Upper lobe of right lung (tissue), 1 donor: ENCODE measurements at places on chromosomes 6 and 20.

DNA sequence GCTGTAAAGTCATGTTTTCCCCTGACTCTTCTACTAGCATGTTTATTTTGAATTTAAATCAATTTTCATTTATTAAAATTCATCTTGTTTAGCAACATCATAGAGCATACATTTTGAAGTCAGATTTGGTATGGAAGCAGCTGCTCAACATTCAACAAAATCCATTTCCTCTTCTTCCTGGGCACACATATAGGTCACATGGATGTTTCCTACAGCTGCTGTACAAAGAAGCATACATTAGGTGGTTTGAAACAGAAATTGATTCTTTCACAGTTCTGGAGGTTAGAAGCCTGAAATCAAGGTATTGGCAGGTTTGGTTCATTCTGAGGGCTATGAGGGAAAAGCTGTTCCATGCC lies 495.2 kb downstream of the RFPL4B start:
- H3K4me1 ChIP-seq = peaks cover 4% of the 10 kb centered on the region
- H3K27ac ChIP-seq = no peak overlapping the region
- H3K4me3 ChIP-seq = no peak overlapping the region
- H3K36me3 ChIP-seq = no peaks in the 10 kb centered on the region

DNA sequence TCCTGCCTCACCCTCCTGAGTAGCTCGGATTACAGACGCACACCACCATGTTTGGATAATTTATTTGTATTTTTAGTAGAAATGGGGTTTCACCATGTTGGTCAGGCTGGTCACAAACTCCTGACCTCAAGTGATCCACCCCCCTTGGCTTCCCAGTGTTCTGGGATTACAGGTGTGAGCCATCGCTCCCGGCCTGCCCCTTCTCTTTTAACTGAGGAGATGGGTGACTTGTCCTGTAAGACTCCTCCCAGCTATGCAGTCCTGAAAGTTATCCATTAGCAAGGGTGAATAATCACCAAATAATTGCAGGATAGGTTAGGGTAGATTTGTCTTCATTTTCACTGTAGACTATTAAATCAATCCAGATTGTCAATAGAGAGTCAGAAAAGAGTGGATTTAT lies 40.5 kb upstream of the JARID2 start:
- H3K4me1 ChIP-seq = no peaks in the 10 kb centered on the region
- no peak overlapping the region for H3K27ac ChIP-seq
- no peak overlapping the region for H3K4me3 ChIP-seq

DNA sequence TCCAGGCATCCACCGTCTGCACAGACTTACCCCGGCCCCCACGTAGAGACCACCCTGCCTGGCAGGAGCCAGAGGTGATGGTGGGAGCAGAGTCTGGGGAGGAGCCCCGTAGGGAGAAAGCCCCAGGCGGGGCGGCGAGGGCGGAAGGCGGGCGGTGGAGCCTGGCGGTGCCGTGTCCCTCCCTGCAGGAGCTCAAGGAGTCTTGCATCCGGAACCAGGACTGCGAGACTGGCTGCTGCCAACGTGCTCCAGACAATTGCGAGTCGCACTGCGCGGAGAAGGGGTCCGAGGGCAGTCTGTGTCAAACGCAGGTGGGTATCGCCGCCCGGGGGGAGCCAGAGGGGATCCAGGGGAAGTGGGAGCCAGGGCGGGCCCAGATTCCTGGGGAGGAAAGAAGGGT lies 6.0 kb downstream of the CLPSL1 start:
- H3K4me3 ChIP-seq = no peak overlapping the region
- no peaks in the 10 kb centered on the region for H3K36me3 ChIP-seq
- peaks cover 4% of the 10 kb centered on the region for H3K4me1 ChIP-seq
- peaks cover 49% of the 10 kb centered on the region for H3K27me3 ChIP-seq
- H3K27ac ChIP-seq = no peak overlapping the region

DNA sequence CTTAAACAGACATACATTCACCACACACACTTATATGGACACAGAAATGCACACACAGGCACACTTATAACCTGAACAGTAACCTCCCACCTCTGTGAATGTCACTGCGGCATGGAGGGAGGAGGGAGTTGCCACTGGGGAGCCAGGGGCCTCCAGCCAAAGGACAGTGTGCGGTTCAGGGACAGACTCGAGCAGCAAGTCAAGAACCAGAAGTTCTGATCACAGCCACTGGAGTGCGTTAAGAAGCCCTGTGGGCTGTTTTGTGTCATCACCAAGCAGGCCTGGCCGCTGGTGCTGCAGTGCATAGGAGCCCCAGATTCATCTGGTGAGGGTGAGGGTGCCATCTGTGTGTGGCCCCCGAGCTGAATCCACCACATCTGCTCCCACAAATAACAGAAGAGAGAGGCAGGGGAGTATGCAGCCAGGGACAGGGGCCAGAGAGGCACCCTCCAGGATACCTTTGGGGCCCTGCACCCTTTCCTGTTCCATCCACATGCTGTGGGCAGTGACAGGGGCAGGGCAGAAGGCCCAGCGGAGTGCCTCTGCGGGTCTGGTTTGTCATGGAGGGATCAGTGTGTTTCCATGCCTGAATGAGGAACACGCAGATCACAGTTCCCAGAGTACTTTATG lies 20.3 kb downstream of the SYNDIG1 start:
- H3K27ac ChIP-seq = no peak overlapping the region
- H3K4me3 ChIP-seq = no peak overlapping the region
- no peaks in the 10 kb centered on the region for H3K4me1 ChIP-seq
- no peaks in the 10 kb centered on the region for H3K27me3 ChIP-seq
- DNase-seq = no peak
- no peaks in the 10 kb centered on the region for H3K36me3 ChIP-seq

DNA sequence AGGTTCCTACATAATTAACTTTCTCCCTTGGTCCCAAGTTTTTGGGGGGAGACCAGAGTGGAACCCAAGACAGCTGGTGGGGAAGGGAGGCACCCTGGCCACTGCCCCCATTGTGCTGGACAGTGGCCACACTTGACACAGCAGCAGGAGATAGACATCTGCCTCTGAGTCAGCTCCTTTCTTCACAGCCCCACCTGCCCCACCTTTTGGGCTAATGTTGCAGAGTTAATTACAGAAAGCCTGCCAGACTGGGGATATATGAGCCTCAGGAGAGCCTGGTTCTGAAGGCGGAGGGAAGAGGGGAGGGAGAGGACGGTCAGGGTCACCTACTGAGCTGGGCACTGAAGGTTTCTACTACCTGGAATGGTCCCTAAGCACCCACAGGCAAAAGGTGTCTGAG lies 50.6 kb downstream of the MAFB start:
- no peak overlapping the region for H3K27ac ChIP-seq
- no peaks in the 10 kb centered on the region for H3K27me3 ChIP-seq
- DNase-seq = no peak
- H3K4me1 ChIP-seq = no peaks in the 10 kb centered on the region

GRCh38 chr6:7505189-7505699 lies 36.2 kb upstream of the DSP start:
- H3K4me1 ChIP-seq = no peaks in the 10 kb centered on the region
- no peak overlapping the region for H3K4me3 ChIP-seq
- no peak overlapping the region for H3K27ac ChIP-seq
- H3K27me3 ChIP-seq = no peaks in the 10 kb centered on the region
- no peak for DNase-seq
- H3K36me3 ChIP-seq = no peaks in the 10 kb centered on the region

- H3K27ac ChIP-seq = no peak overlapping the region
- DNase-seq = no peak
- H3K27me3 ChIP-seq = no peaks in the 10 kb centered on the region
- H3K36me3 ChIP-seq = peaks cover 42% of the 10 kb centered on the region
- H3K4me3 ChIP-seq = no peak overlapping the region
Observed at GRCh38 chr20:34472246-34472925, 43.8 kb upstream of the DYNLRB1 start.

- no peak overlapping the region for H3K27ac ChIP-seq
- no peak overlapping the region for H3K4me3 ChIP-seq
- H3K36me3 ChIP-seq = peaks cover 36% of the 10 kb centered on the region
- DNase-seq = no peak
Observed at GRCh38 chr20:3606021-3606420, 57.2 kb downstream of the GFRA4 start.

GRCh38 chr6:137731600-137731959 lies 135.5 kb upstream of the TNFAIP3 start:
- H3K4me1 ChIP-seq = peaks cover 6% of the 10 kb centered on the region
- H3K27ac ChIP-seq = no peak overlapping the region
- no peaks in the 10 kb centered on the region for H3K36me3 ChIP-seq
- H3K4me3 ChIP-seq = no peak overlapping the region

DNA sequence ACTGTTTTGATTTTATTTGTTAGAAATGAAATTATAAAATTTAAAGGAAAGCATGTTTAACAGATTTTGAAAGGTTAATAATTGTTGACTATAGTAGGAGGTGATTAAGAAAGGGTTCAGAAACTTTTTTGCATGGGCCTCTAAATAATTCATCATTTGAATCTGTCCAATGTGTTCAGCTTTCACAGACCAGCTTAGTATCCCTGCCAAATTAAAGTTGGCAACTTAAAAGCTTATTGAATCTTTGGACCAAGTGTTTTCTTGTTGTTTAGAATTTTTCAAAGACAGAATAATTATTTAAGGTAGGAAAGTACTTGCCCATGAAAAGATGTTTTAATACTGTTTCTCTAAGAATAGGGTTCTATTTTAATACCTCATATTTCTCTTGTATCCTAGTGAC lies 466.0 kb downstream of the GJA1 start:
- no peak overlapping the region for H3K27ac ChIP-seq
- no peak overlapping the region for H3K4me3 ChIP-seq
- H3K27me3 ChIP-seq = no peaks in the 10 kb centered on the region

DNA sequence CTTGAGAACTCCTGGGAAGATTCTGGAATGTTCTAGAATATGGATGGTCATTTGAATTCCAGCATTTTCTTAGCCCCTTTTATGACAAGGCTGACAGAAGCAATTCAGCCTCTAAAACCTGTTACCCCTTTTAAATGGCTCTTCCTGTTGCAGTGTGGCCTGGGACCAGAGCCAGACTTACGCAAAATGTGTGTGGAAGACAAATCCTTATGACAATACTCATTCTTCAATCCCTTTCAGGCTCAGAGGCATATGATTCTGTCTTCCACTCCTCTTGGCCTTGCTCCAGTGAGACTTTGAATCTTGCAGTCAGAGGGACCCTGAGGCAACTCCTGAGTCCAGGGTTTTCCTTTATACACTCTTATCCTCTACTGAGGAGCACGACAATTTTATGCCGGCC lies 287.0 kb downstream of the CLIC5 start:
- H3K27me3 ChIP-seq = no peaks in the 10 kb centered on the region
- H3K4me3 ChIP-seq = no peak overlapping the region
- no peaks in the 10 kb centered on the region for H3K4me1 ChIP-seq
- H3K36me3 ChIP-seq = no peaks in the 10 kb centered on the region
- no peak for DNase-seq

GRCh38 chr20:45840700-45841198 lies 7.2 kb downstream of the SNX21 start:
- no peak for DNase-seq
- no peak overlapping the region for H3K27ac ChIP-seq
- peaks cover 3% of the 10 kb centered on the region for H3K4me1 ChIP-seq
- no peak overlapping the region for H3K4me3 ChIP-seq
- H3K27me3 ChIP-seq = no peaks in the 10 kb centered on the region

GRCh38 chr6:49087369-49087768 lies 375.7 kb downstream of the MMUT start:
- DNase-seq = no peak
- no peak overlapping the region for H3K4me3 ChIP-seq
- H3K4me1 ChIP-seq = no peaks in the 10 kb centered on the region
- no peaks in the 10 kb centered on the region for H3K36me3 ChIP-seq

- H3K27ac ChIP-seq = no peak overlapping the region
- peaks cover 7% of the 10 kb centered on the region for H3K4me1 ChIP-seq
Observed at GRCh38 chr20:60036746-60037499, 78.7 kb downstream of the CDH26 start.

GRCh38 chr6:131741688-131742393 lies 31.0 kb upstream of the CTAGE9 start:
- H3K27me3 ChIP-seq = no peaks in the 10 kb centered on the region
- H3K4me1 ChIP-seq = no peaks in the 10 kb centered on the region
- H3K4me3 ChIP-seq = no peak overlapping the region

- no peak overlapping the region for H3K27ac ChIP-seq
- no peak for DNase-seq
- no peaks in the 10 kb centered on the region for H3K27me3 ChIP-seq
- H3K4me1 ChIP-seq = no peaks in the 10 kb centered on the region
- no peak overlapping the region for H3K4me3 ChIP-seq
- no peaks in the 10 kb centered on the region for H3K36me3 ChIP-seq
Observed at GRCh38 chr6:129889580-129889979, 28.5 kb upstream of the TMEM244 start.
